ENCODE measurements at places on chromosomes 11 and 22.
A peak's percentile ranks its signal among the peaks of the same experiment; 100 is the strongest.

GRCh38 chr22:24707470-24707801, 67.1 kb downstream of the PIWIL3 start:
- DNase-seq: peak; percentile 40

GRCh38 chr11:94521684-94522083, 9.4 kb downstream of the C11orf97 start:
- peak; percentile 9 for DNase-seq

- DNase-seq: no peak
Observed at GRCh38 chr11:67617243-67617953, 10.7 kb downstream of the NDUFV1 start.

DNA sequence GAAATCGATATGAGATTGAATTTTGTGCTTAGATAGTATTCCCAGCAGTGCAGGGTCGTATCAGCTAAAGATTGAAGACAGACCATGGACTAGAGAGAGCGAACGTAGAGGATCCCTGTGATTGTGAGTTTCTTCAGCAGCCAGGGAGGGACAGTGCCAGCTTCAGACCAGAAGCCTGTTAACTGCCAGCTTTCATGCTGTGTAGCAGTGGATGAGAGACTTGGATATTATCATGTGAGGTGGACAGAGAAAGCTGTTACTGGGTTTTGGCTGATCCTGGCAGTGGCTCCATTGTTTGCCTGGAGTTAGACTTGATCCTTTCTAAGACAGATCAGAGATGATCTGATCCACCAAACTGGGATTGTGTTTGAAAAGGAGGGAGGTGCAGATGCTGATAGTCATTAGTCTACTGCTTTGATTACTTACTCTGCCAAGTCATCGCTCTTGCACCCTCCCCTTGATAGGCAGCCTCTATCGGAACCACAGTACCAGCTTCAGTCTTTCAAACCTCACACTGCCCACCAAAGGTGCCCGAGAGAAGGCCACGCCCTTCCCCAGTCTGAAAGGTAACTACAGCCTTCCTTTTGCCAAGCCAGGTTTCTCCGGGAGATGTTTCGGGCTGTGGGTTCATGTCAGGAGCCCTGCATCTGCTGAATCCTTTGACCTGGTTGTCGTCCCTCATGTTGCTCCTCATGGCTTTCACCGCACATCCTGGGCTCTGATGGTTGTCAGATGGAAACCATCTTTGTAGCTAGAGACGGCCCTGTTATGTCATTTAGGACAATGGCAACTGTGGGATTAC, 16.2 kb downstream of the MADD start:
- DNase-seq: no peak

DNA sequence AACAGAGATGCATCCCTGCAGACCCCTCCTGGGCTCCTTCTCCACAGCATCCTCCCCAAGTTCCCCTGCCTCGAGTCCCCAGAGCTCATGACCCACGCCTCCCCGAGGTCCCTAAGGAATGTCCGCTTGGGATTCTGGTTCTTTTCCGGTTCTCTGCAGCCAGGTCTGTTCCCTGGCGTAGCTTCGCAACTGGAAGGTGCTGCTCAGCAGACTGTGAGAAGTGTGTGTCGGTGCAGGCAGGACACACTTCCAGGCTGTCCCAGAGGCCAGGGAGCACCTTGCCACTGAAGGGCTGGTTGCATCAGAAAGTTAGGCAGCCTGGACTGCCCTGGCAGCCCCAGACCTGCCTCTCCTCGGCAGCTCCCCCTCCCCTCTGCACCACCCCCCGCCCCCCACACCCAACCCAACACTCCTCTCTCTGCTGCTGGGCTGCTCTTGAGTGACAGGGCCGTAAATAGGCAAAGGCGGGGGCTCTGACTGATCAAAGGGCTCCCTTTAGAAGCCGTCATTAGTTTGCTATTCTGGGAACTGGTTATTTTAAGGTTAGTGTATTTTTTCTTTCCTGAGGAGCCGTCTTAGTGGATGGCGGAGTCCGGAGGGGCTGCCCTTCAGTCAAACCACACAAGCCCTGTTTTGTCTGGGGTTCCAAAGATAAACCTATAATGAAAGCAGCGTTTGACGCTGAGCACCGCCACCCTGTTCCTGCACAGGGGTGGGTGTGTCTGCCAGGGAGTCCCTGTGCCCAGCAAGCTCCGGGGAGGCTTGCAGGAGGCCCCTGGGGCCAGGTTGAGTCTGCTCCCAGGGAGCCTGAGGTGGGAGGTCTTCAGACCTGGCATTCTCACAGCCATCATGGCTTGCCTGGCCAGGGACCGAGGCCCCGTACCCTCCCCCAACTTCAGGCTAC, 88.6 kb upstream of the KCNQ1OT1 start:
- DNase-seq: peak; percentile 53

DNA sequence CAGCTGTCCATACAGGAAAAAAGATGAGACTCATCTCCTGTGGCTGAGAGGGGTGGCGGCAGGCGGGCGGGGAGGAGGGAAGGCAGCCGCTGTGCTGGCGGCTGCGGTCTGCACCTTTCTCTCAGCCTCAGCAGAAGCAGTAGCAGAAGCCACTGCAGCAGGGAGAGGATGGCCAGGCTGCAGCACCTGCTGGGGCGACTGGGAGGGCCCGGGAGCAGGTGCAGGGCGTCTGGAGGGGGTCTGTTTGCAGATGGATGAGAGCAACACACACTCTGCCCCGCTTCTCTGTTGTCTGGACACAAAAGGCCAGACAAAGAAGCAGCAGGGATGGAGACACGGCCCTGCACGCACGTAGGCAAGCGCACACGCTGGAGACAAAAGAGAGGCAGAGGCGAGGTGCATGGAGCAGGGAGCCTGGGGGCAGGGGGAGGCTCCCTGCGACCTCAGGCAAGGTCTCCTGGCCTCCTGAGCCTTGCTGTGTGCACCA, 9.3 kb upstream of the MIAT start:
- DNase-seq: peak; percentile 94

- peak; percentile 70 for DNase-seq
Observed at GRCh38 chr11:84719935-84720577, 907.1 kb downstream of the DLG2 start.
